ENCODE measurements at places on chromosomes 5 and 9.

DNA sequence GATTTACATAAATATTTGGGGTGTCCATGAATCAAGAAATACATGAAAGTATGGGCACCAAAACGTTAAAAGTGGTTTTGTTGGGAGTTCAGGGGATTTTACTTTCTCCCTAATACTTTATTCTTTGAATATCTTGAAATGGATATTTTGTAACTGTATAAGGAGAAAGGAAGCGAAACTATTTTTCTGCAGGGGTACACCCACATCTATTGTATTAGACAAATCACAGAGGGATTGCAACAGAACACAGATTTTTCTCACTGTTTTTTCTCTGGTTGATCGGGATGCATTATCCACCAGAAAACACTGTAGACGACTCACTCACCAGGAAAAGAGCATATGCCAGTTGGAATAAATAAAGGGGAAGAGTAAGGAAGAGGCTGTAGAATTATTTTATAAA is 1.2 kb upstream of the RABGAP1 start:
- no peak for DNase-seq

DNA sequence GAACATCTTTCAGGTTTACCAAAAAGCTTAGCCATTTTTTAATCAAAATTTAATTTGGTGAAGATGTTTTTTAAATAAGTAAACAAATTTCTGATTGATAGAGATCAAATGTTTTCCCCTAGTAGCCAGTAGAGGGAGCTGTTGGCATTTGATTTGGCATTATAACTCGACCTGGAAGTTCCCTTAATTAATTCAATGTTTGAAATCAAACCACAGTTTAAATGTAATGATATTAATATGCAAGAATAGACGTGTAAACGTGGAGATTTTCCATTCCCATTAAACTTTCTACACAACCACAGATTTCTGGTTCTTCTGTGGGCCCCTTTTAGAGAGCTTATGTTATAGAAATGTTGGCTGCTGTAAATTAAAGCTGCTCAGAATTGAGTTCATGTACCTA is 148.1 kb upstream of the MPDZ start:
- DNase-seq, result peak; percentile 68

DNA sequence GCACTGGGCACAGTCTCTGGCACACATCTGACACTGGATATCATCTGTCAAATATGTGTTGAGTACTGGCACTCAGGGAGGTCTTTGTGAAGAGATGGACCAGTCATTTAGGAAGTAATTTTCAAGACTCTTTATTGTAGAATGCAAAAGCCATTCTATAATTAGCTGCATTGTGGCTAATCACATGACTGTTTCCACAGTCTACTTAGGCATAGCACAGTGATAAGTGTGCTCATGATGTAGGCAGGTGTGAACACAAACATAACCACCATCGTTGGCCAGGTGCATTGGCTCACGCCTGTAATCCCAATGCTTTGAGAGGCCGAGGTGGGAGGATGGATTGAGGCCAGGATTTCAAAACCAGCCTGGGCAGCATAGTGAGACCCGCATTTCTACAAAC is 62.2 kb downstream of the CFAP77 start:
- DNase-seq, result peak; percentile 74

DNA sequence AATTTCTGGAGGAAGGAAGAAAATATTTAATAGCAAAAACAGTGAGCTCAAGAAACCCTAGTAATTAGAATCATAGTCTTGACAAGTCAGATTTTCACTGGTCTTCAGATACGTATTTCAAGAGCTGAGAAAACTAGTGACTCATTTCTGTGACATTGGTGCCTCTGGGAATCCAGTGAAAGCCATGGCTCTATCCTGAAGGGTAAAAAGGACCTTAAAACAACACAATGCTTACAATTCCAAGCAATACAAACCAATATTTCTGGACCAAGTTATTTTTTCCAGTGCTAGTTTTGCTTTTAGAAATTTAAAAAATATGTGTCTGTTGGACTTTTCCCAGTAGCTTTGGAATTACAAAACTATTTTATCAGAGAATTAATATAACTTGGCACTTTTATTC is 140.3 kb downstream of the LPAR1 start:
- no peak for DNase-seq

DNA sequence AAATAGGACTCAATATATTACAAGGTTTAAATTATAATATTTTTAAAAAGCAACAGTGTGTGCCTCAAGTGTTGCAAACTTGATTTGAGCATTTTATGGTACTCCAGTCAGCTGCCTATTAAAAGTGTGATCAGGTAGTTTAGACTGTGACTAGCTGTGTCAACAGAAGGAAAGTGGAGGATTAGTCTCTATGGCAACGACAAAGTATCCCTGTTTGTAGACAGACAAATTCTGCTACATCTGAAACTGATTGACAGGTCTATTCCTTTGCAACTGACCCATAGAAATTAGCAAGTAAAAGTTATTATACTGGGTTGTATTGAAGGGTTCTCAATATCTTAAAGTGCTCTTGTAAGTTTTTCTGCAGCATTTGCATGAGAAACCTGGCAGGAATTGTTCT is 249.8 kb upstream of the ARRDC3 start:
- DNase-seq, result no peak

DNA sequence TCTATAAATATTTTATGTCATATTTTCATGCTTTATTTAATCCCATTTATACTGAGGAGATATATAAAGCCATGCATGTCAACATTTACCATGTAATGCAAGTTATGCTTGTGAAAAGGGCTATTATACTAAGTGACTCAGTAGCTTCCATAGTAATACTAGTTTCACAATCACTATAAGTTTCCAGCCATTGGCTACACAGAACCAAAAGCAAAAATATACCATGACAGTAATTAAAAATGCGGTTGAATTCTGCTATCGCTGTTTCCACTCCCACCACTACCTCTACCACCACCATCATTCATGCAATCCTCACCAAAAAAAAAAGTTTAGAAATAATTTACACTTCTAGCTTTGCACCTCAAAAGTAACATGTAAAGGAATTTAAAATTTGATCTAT is 60.2 kb downstream of the MLLT3 start:
- no peak for DNase-seq

GRCh38 chr5:141437221-141437620 is 6.9 kb downstream of the PCDHGA12 start:
- DNase-seq, result no peak

DNA sequence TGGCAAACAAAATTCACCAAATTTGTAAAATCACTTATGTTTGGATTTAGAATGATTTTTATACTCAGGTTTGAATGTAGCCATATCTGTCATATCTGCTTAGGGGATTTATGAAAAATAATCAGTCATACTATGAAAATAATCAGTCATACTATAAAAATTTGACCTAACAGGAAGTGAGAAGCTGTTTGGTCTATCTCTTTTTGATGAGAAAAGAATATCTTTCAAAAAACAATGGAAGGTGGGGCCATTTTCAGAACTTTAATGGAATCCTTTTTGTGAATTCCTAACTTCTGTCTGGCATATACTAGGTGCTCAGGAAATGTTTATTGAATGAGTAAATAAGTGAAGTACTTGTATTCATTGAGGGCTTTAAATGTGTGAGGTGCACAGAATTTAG is 70.1 kb downstream of the CWC27 start:
- DNase-seq, result no peak

DNA sequence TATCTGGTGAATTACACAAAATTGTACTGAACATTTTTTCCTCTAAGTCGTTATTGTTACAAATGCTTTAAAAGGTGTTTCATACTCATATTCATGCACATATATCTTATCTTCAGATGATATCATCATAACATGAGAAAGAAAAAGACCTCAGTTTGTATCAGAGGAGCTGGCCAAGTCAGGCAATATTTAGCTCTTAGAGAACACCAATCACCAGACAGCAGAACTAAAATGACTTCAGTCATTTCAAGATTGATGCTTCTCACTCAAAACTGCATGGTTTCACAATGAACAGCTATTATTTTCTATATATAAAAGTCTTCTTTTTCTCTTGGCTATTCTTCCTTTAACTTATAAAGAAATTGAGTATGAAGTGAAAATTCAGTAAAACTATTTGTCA is 44.6 kb downstream of the TSSK1B start:
- no peak for DNase-seq

DNA sequence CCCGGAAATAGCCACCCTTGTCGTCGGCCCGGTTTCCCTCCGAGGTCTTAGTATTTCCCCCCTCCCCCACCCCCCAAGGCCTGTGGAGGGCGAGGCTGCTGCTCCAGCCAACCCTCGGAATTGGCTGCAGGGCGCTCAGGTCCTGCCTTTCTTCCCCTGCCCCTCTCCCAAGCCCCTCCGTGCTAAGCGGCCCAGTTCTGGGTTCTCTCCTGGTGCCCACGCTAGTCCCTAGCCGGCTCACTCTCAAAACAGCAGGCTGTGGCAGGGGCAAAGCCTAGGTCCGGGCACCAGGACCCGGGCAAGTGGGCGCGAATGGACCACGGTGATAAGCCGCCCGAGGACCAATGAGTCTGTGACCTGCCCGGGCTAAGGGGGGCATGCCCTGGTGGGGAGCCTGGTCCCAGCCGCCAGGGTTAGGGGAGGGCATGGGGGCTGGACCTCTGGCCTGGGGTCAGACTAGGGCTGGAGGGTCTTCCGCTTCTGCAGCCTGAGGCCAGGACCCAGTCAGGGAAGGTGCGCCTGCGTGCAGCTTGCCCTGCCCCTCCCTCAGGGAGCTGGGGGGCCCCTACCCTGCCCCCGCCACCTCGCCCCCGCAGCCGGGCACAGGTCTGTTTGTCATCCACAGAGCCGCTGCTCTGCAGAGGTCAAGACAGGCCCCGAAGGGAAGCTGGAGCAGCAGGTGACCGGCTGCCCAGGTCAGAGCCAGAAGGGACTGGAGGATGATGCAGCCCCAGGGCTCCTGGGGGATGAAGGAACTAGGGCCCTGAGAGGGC is 5.0 kb upstream of the IRX4 start:
- no peak for DNase-seq

GRCh38 chr5:76763136-76763535 is 47.2 kb downstream of the F2R start:
- no peak for DNase-seq

DNA sequence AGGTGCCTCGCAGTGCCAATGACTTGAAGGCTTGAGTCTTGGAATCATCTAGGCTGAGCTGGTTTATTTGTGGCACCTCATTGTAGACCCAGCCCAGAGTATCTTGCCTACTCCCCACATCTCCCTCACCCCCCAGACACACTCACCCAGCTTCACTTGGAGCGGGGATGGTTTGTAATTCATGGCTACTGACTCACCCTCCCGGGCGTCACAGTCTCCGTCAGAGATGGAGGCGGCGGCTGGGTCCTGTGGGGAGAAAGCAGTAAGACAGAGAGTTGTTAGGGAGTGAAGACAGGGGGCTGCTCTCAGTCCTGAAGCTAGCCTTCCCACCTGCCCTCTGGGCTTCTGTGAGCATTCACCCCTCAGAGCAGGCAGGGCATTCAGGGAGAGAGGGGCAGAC is 29.0 kb upstream of the MYORG start:
- no peak for DNase-seq

GRCh38 chr5:120043431-120043830 is 414.1 kb downstream of the FAM170A start:
- DNase-seq, result no peak

DNA sequence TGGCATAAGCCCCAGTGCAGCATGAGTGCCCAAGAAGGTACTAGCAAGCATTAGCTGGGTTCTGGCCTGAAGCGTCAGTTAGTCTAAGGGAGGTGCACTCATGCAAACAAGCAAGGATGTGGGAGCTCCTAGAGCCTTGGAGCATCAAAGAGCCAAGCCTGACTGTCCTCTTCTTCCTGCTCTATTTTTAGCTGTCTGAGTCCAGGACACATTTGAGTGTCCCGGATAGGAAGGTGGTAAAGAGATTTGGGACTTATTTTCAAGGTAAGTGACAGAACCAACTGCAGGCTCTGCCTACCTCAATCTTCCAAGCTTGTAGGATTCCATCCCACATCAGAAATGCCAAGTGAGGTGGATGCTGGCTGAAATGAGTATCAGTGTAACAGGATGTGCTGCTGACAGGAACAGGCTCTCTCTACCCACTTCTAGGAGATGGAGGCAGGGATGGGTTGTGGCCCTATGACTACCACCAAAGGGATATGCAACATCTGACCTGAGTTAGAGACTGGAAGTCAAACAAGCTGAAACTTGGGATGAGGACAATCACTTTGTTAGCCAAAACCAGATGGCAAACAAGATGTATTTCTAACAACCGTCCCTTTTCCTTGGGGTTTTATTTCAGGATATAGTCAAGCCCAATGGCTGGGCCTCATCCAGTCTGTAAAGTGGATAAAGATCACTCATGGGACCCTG is 15.1 kb downstream of the MACROH2A1 start:
- no peak for DNase-seq

- peak; percentile 46 for DNase-seq
Measured at GRCh38 chr5:71922584-71923106, 184.6 kb upstream of the MAP1B start.

DNA sequence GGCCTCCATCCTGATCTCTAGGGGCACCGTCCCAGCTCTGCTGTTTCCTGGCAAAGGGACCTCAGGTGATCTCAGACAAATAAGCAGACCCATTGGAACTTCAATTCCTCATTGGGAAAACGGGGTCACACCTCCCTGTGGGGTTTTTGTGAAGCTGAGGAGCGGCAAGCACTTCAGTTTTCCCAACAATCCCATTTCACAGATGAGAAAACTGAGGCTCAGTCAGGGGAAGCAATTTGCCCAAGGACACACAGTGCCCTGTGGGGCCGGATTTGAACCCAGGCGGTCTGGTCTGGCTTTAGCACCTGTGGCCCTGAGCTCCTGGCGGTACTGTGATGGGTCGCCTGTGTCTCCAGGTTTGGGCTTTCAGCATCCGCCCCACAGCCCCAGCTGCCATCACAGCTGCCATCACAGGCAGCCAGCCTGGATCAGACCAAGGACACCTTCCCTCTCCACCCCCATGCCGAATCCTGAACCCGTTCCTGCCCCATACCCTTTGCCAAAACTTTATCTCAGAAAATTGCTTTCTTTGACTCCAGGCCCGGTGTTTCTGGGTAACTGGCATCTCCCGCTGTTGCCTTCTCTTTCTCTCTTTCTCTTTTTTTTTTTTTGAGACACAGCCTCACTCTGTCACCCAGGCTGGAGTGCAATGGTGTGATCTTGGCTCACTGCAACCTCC is 26.4 kb downstream of the NCS1 start:
- DNase-seq, result no peak

GRCh38 chr5:154355129-154355611 is 90.6 kb upstream of the SAP30L start:
- DNase-seq, result no peak

DNA sequence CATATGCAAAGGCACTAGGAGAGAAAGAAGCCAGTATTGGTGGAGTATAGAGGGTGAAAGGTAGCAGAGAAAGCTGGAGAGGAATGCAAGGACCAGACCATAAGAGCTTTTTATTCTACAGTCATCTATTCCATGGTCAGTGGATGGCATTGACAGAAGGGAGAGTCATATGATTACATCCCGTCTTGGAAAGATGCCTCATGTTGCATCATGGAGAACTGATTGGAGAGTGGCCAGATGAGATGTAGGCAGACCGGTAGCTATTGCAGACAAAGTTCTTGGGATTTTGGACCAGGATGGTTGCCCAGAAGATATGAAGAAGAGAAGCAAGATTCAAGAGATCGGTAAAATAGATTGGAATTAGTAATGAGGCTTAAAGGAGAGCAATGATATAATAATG is 260.7 kb downstream of the CHSY3 start:
- no peak for DNase-seq

GRCh38 chr9:2916382-2916985 is 72.6 kb upstream of the PUM3 start:
- DNase-seq, result no peak

GRCh38 chr9:2991292-2991691 is 147.4 kb upstream of the PUM3 start:
- DNase-seq, result no peak

GRCh38 chr9:100277166-100277979 is 75.4 kb downstream of the TEX10 start:
- DNase-seq, result no peak

Data from DMS153 (cell line).